ENCODE measurements at places on chromosomes 4 and X. TPM values are rescaled to one million over a fixed set of nuclear protein-coding genes. Genes with fewer than 3 reads are reported as not detected.

The FAM90A26 gene
- not detected for total RNA-seq

The RRAGB gene
- total RNA-seq = 39.7 TPM

The SSX4 gene
- total RNA-seq = not detected

The LDOC1 gene
- total RNA-seq = 15.2 TPM

The NDP gene
- 17.2 TPM for total RNA-seq

The PDHA2 gene
- total RNA-seq = not detected

The TAF1 gene
- 37.1 TPM for total RNA-seq

The NR3C2 gene
- 1.4 TPM for total RNA-seq

The DGKK gene
- not detected for total RNA-seq

The GPR173 gene
- 5.5 TPM for total RNA-seq

The HSFX3 gene
- total RNA-seq = not detected

The CT55 gene
- total RNA-seq = not detected
